ENCODE measurements at places on chromosomes 6 and 20.

DNA sequence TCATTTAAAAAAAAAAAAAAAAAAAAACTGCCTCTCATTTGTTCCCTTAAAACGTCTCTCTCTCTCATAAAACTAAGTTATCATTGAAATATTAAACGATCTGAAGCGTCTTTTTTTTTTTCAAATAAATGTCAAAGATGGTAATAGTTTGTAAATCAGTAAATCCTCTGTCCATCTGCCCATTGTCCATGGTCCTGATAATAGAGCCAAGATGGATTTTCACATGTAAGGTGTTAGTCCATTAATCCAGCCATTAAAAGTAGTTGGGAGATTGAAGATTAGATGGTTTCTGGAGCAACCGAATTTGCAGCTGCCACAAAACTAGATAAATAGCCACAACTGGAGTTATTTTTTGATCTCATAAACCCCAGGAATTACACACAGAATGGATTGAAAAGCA lies 145.8 kb upstream of the SNX9 start:
- no peak for DNase-seq

- peak; percentile 33 for DNase-seq
Observed at GRCh38 chr6:105991561-105992314, 94.4 kb upstream of the PRDM1 start.

GRCh38 chr6:89729818-89730217 lies 89.8 kb downstream of the MDN1 start:
- DNase-seq = no peak

- DNase-seq = no peak
Observed at GRCh38 chr20:1831096-1831495, 64.1 kb upstream of the SIRPA start.

- DNase-seq = no peak
Observed at GRCh38 chr6:44404022-44404714, 16.7 kb downstream of the CDC5L start.

- DNase-seq = no peak
Observed at GRCh38 chr6:34378470-34378869, 14.0 kb downstream of the NUDT3 start.

GRCh38 chr6:31620586-31621319 lies at the start of gene PRRC2A:
PRRC2A (plus strand) TSS chr6:31620715; CDS start chr6:31622790, 2,075 bp downstream.
- peak; percentile 91 for DNase-seq

DNA sequence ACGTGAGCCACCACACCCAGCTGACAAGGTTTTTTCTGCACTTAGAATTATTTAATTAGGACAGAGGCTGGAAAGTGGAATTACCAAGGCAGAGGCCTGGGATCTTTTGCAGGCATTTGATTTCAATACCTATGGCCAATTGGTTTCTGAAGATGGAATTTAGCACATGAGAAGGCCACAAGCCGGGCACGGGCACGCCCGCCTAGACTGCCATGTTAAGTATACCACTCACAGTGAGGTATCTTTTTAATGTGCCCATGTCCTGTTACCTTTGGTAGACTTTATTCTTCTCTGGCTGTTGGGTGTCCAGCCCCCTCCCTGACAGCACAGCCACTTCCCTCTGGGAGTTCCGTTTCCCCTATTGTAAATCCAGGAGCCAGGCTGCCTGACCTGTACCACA lies 18.0 kb upstream of the TAF8 start:
- no peak for DNase-seq

DNA sequence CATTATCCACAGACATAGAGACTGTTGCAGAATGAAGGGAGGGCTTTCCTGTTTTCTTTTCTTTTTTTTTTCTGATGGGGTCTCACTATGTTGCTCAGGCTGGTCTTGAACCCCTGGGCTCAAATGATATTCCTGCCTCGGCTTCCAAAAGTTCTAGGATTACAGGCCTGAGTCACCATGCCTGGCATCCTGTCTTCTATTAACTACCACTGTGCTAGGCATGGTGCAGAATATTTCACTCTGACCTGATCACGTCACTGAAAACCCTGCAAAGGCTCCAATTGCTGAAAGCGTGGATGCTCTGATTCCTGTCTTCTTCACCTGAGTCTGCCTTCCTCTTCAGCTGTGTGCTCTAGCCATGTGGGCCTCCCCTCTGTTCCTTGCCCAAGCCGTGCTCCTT lies 8.5 kb upstream of the DNMT3B start:
- no peak for DNase-seq

- no peak for DNase-seq
Observed at GRCh38 chr20:50596694-50597021, 86.5 kb downstream of the PTPN1 start.

DNA sequence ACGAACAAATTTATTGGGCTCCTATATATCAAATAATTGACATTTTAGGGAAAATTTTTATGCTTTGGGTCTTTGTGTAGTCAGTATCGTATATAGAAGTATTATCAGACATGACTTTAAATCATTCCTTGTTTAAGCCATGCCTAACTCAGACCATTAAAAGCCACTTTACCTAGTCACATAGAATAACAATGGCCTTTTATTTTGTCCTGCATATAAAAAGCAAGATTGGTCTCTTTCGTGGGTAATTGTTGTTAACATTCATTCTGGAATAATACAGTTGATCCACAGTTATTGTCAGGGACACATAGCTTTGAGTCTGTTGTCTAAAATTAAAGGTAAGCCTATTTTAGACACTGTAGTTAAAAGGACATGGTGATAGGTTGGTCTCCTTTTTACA lies 47.4 kb downstream of the PLEKHG1 start:
- DNase-seq = no peak

DNA sequence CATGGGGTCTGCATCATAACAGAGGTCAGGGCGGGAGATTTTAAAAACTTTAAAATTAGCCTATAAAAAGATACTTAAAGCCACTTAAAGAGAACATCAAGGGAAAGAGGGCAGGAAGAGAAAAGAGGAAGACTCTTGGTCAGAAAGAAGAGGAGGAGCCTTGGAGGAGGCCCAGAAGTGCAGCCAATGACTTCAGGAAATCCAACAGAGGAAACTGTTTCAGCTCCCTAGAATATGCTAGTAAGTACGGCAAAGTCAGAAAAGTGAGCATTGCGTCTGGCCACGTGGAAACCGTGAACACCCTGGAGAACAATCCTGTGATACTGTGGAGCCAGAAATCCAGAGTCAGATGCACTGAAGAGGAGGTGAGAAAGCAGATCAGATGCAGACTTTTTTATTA lies 22.5 kb upstream of the NHSL1 start:
- no peak for DNase-seq

DNA sequence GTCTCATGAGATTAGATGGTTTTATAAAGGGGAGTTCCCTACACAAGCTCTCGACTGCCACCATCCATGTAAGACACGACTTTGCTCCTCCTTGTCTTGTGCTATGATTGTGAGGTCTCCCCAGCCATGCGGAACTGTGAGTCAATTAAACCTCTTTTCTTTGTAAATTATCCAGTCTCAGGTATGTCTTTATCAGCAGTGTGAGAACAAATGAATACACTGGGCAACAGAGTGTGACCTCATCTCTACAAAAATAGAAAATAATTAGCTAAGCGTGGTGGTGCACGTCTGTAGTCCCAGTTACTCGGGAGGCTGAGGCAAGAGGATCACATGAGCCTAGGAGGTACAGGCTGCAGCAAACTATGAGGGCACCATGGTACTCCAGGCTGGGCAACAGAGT lies 51.3 kb downstream of the MDN1 start:
- no peak for DNase-seq

DNA sequence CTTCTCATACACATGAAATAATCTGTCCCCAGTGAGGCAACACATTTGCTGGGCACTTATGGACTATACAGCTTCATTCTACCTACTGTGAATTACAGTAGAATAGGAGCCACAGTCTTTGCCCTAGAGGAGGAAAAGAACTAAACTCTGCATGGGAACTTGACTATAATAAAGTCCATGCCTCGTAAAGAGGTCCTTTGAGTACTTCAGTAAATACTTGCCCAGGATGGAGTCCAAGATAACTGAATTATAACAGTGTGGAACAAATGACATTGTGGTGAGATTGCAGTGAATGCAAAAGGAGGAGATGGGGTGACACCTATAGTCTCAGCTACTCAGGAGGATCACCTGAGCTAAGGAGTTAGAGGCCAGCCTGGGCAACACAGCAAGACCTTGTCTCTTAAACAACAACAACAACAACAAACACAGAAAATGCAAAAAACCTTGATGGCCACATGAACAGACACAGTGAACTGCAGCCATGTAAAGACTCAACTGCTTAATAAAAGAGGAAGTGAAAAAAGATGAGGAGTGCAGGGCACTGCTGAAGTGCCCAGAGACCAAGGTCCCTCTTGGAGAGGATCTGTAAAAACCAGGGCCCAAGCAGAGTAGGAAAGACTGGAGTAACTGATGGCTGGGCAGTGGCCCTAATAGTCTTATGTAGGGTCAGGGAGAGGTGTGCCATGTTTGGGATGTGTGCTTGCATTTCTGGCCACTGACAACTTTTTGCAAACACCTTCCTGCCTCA lies 3.7 kb downstream of the MRPS18A start:
- no peak for DNase-seq

- DNase-seq = no peak
Observed at GRCh38 chr20:50098259-50098658, 14.7 kb downstream of the UBE2V1 start.

DNA sequence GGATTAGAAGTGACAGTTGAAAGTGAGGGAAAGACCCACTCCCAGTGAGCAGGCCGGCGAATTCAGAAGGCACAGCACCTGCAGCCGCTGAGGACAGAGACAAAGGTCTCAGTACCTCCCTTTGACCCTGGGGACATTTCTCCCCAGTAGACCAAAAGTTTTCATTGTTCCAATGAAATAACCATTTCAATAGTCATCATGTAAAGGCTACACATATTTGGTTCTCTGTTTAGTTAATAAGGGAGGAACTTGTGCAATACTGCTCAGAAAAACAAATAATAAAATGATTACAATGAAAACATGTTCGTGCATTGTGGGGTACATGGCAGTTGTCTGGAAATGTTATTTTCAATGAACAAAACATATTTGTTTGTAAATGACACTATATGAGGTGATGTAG lies 52.5 kb downstream of the EDN1 start:
- DNase-seq = no peak

DNA sequence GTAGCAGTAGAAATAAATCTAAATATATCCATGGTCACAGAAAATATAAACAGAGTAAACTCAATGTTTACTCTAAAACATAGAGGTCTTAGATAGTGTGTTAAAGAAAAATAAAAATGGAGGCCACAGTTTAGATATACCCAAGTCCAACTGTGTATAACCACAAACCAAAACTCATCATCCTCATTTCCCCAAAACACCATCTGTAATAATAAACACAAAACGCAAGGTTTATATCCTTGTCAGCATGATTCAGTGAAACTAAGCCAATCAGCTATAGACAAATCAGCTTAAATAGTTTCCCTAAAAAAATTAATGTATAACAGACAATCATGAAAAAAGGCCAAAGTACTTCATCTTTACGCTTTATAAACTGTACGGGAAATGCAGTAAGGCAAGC lies 2.7 kb upstream of the HACE1 start:
- DNase-seq = no peak

- no peak for DNase-seq
Observed at GRCh38 chr6:19830171-19830570, 7.0 kb upstream of the ID4 start.

GRCh38 chr6:14865531-14866100 lies 380.3 kb upstream of the JARID2 start:
- DNase-seq = no peak

DNA sequence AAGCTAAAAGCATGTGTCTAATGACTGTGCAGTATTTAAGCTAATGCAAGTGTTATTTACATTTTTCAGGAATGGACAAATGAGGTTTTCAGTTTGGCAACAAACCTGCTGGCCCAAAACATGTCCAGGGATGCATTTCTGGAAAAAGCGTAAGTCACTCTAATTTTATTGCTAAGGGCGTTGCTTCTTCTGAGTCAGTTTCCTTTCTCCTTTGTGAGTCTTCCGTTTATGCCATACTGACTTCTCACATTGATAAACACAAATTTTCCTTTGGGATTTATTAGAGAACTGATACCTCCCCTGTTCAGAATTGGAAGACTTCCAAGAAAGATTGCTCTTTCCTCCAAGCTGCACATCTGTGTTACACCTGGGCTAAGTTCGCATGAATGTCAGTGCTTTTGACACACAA lies 422.9 kb upstream of the PLCB4 start:
- no peak for DNase-seq

DNA sequence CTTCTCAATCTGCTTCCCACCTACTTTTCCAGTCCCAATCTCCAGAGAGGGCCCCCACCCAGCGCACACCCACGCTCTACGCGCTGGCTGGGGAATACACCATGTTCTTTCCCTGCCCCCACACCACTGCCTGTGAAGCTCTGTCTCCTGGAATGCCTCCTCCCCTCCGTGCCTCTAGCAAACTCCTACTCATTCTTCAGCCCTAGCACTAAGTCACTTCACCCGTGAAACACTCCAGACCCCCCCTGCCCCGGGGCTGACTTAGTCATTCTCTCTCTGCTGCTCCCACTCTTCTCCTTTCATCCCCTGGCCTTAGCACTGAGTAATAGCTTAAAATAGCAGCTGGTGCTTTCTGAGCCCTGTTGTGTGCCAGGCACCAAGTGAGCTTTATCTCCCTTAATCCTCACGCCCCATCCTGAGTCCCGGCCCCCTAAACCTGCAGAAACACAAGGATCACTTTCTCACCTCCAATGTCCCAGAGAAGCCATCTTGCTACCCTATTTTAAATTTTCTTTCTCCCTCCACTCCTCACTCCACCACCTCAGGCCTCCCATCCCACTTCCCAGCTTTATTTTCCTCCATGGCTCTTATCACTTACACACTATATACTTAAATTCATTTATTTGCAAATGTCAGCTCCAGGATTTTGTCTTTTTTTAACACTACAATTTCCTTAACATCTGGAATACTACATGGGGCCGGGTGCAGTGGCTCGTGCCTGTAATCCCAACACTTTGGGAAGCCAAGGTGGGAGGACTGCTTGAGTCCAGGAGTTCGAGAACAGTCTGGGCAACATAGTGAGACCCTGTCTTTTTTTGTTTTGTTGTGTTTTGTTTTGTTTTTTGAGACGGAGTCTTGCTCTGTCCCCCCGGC lies 6.3 kb upstream of the PARD6B start:
- DNase-seq = no peak

- no peak for DNase-seq
Observed at GRCh38 chr20:21365771-21366170, 31.6 kb downstream of the NKX2-4 start.

DNA sequence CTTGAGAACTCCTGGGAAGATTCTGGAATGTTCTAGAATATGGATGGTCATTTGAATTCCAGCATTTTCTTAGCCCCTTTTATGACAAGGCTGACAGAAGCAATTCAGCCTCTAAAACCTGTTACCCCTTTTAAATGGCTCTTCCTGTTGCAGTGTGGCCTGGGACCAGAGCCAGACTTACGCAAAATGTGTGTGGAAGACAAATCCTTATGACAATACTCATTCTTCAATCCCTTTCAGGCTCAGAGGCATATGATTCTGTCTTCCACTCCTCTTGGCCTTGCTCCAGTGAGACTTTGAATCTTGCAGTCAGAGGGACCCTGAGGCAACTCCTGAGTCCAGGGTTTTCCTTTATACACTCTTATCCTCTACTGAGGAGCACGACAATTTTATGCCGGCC lies 287.0 kb downstream of the CLIC5 start:
- DNase-seq = no peak

Measured in T-helper 1 cell (primary cell).